ENCODE measurements at places on chromosomes 3 and 15. TPM values are rescaled to one million over a fixed set of nuclear protein-coding genes. Genes with fewer than 3 reads are reported as not detected.

DNA sequence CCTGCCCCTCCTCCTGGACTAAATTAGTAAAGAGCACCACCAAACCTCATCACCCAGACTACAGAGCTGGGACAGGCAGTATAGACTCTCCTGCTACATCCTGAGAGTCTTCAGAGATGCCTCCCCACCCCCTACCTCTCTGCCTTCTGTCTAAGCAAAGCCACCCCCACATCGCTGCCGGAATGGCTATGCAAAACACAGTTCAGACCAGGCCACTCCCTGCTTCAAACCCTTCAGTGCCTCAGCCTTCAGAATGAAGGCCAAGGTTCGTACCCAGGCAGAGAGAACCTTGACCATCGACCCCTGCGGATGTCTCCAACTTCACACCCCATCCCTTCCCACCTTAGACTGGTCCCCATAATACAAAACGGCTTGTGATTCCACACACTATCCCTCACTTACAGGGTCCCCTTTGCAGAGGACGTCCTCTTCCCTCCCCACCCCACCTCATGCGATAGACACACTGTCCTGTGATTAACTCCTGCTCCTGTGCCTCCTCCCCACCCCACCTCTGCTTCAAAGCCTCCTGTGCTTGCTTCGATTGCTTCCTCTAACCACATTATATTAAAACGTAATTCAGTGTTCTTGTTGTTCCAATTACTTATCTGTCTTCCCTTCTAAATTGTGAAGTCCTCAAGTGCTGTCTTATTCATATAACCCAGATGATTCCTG is 175.3 kb downstream of the UACA start:
- DNase-seq: no peak

DNA sequence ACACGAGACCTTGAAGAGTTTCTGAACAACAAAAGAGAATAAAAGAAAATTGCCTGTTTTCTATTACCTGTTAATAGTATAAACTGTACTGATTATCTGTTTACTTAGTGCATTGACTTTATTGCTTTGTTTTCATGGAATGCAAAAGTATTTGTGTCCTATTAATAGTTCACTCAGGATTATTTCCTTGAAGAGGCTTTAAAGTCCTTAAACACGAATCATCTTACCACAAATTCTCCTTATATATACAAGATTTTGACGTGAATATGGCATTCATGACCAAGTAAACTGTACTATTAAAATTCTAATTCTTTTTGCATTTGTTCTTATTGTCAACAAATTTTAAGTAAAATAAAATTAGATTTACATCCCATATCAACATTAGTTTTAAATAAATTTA is 513.0 kb downstream of the NTRK3 start:
- no peak for DNase-seq

GRCh38 chr15:91541286-91541685 is 312.2 kb upstream of the SLCO3A1 start:
- no peak for DNase-seq

DNA sequence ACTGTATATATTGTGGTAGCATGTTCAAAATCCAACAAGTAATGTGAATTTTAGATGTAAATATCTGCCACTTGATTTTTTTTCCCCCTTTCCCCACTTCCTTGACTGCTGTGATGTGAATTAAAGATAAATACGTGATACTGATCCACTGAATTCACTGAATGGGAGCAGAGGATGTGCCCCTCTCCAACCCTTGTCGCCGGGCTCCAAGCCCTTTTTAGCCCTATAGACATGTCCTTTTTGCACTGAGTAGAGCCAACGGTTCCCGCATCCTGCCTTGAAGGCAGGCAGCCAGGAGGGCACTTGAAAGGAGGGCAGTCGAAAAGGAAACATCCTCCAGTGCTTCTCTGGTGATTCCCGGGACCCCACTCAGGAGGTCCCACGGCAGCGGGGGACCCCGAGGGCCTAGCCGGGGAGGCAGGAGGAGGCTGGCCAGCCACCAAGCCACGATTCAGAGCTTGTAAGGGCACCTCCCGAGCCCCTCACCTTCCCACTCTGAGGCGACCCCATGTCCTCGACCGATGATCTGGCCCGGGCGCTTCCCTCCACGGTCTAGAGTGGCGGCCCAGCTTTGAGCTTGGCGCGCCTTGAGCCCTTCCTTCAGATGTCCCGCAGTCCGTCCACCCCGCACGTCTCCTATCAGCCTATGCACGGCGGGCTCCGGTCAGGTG is 901 bp upstream of the MANF start:
- DNase-seq: no peak

- no peak for DNase-seq
Observed at GRCh38 chr3:130816561-130817445, 70.2 kb upstream of the PIK3R4 start.

- no peak for DNase-seq
Observed at GRCh38 chr15:90413411-90414379, 25.7 kb downstream of the IQGAP1 start.

- no peak for DNase-seq
Observed at GRCh38 chr3:88617283-88617682, 467.5 kb downstream of the C3orf38 start.

DNA sequence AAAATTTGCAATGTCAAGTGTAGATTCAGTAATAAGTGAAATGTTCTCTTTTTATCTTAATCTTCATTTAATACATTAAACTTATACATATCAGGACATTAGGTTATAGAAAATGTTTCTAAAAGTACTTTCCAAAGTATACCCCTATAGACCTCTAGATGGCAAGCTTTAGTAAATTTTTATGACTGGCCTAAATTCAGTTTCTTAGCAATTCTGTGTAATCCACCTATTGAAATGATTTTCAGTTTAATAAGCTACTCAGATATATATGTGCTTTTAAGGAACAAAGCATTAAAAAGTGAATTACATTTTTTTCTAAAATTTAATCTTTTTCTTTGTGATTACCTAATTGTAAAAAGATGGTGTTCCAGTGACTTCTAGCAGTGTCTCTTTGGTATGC is 342.2 kb downstream of the GBE1 start:
- no peak for DNase-seq

DNA sequence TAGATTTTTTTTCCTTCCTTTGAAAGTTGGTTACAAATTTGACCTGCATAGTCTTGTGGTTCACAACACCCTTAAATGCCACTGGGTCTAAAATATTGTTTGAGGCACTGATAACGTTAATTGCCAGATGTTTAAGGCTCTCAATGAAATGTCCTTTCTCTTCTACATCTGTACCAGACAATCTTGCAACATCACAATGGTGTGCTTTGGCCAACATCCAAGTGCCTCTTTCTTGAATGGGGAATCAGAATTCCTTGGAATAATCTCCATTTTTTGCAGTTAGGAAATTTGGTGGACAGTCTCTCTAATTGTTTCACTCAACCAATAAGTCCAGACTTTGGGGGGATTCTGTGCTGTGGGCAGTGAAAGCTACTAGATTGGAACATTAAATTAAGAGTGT is 26.0 kb upstream of the PEX5L start:
- no peak for DNase-seq

DNA sequence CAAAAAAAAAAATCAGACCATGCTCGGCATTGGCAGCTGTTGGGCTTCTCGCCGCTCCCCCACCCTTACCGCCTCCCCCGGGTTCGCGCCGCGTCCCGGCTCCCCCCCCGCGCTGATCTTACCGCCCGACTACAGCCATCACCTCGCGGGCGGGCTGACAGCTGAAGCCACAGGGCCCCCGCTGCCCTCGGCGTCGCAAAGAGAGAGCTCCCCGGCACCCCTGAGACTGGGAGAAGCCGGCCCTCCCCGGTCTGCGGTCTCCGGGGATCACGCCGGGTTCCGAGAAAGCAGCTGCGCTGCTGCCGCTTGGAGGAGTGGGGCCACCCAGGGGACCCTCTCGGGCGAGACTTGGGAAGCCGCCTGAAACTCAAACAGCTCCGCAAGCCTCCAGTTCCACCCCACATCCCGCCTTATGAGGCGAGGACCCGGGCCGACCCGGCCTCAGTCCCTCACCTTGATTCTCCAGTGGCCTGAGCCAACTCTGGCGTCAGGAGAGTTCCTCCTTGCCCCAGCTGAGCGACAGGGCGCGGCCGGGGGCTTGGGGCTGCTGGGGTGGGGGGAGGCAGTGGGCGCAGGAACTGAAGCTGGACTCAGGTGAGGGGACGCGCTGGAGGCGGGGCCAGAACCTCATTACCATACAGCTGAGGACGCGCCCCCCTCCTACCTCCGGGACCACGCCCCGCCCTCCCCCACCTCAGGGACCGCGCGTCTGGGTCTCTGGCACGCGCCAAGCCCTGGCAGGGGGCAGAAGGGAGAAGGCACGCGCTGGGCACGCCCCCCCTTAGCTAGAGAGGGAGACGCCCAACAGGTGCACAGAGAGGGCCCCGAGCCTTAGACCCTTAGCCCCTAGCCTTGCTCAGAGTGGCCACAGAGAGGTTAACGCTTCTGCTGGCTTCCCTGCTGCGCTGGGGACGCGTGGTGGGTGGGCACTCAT is 1.0 kb upstream of the DLL4 start:
- DNase-seq: no peak

Gene RBP2
- not detected for polyA plus RNA-seq

Gene AMT
- polyA plus RNA-seq: 9.2 TPM

Gene UROC1
- polyA plus RNA-seq: 0.14 TPM

Gene TM6SF1
- polyA plus RNA-seq: 57.6 TPM

Gene PLSCR2
- not detected for polyA plus RNA-seq

Gene LMLN
- polyA plus RNA-seq: 3.8 TPM

Gene RYR3
- 48.3 TPM for polyA plus RNA-seq

Gene RTP3
- 0.25 TPM for polyA plus RNA-seq
